Activated naive CD8-positive, alpha-beta T cell treated with anti-CD3 and anti-CD28 coated beads, Interleukin-2, amount 50 U/mL, for 16 hours (primary cell): ENCODE measurements at places on chromosomes 13 and 19.

- peak; percentile 3 for DNase-seq
Measured at GRCh38 chr13:75635828-75636435, at the start of gene LMO7. Gene LMO7, plus strand, starts transcription at chr13:75636330. Its CDS starts 328 bp downstream, at chr13:75636658.

- no peak for DNase-seq
Measured at GRCh38 chr19:29943615-29944014, 1.6 kb downstream of the URI1 start.

GRCh38 chr13:97761796-97762540, 191.5 kb upstream of the IPO5 start:
- DNase-seq, result no peak

DNA sequence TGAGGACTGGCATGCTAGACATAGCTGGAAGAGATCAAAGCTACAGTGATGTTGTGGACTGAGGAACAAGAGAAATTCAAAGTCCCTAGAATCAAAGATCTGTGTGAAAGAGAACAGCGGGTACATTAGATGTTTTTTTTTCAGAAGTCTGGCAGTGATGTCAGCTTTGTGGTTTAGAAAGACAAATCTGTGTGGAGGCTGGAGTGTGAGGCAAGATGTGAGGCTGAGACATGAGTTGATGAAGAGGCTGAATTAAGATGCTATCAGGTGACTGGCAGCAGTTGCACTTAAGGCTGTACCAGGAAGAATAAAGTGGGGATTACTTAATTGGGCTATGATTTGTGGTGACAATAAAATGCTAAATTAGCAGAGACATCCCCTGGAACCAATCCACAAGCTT, 46.5 kb downstream of the DNAJC3 start:
- no peak for DNase-seq

DNA sequence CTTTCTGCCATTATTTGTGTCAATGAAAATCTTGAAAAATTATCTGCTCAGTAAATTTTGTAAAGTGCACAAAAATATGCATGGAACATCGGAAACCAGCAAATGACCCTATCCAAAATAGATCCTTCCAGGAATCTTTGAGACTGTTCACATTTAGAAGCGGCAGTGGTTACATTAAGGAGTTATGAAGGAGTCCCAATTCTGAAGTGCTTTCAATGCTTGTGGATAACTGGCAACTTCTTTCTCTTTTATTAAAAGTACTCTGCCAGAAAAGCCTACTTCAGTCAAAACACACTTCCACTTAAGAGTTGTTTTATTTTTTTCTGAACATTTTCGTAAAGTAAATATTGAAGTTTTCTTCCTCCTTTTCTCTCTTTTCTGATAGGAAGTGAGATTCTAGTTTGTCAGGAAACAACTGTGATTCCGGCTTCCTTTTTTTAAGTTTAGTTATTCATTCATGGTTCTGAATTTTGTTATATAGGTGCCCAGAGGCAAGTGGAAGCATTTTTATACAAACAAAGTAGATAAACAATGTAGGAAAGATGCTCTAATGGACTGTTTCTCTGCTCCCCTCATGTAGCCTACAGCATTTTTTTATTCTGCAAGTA, 83.5 kb downstream of the PCDH9 start:
- DNase-seq, result no peak

GRCh38 chr13:35964011-35964862, 166.9 kb downstream of the DCLK1 start:
- DNase-seq, result no peak

GRCh38 chr19:48683349-48683748, 10.5 kb upstream of the NTN5 start:
- no peak for DNase-seq

DNA sequence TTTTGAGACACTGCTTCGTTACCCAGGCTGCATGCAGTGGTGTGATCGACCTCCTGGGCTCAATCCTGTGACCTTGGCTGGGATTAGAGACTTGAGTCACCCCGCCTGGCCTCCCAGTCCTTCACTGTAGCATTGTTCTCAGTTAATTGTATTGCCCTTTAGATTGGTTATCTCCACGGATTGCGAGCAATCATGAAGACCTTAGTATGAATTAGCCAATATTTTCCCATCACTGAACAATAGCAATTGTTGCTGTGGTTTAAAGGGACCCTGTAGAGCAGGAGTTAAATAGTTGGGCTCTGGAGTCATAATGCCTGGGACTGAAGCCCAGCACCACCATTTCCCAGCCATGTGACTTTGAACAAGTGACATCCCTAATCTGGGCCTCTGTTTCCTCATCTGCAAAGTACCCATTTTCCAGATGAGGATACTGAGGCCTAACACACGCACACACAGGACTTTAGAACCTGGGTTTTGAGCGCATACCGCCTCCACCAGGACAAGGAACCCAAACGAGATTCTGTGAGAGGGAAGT, 8.4 kb downstream of the PPP1R14A start:
- no peak for DNase-seq

DNA sequence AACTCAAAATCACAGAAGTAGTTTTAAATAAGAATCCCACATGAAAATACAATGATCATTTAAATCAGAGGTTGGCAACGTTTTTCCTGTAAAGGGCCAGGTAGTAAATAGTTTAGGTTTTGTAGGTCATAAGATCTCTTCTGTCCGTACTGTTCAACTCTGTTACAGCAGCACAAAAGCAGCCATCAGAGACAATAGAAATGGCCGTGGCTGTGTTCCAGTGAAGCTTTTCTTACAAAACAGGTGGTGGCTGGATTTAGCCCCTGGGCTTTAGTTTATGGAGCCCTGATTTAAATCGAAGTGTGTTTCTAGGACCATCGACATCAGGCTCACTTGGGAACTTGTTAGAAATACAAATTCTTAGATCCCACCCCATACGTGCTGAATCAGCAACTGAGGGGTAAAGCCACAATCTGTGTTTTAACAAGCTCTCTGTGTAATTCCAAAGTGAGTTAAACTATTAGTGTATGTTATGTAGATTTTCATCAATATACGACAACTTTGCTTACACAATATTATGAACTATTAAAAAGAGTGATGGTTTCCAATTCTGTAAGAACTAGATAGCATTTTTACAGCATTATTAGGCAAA, 54.8 kb upstream of the MIR17HG start:
- no peak for DNase-seq
